ENCODE measurements at places on chromosomes 6 and 20.

DNA sequence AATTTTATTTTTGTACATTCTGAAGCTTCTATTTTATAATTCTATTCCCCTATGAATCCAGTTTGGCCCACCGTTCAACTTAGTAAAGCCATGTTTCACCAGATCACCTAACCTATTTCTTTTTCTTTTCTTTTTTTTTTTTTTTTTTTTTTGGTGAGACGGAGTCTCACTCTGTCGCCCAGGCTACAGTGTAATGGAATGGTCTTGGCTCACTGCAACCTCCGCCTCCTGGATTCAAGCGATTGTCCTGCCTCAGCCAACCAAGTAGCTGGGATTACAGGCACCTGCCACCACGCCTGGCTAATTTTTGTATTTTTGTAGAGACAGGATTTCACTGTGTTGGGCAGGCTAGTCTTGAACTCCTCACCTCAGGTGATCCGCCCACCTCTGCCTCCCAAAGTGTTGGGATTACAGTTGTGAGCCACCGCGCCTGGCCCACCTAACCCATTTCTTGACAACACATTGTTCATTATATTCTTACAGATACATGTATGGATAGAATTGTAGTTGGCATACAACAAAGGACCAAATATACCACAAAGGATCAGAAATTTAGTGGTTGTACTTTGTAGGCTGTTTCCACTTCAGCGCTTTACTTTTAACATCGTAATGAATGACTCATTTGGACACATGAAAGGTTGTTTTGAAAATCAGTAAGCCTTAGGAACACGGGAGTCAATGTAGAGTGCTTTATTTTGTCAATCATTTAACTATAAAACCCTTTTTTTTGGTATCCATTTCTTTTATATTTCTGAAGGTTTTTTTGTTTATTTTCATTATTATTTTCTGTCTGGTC is 63.2 kb downstream of the GJA1 start:
- DNase-seq, result no peak

DNA sequence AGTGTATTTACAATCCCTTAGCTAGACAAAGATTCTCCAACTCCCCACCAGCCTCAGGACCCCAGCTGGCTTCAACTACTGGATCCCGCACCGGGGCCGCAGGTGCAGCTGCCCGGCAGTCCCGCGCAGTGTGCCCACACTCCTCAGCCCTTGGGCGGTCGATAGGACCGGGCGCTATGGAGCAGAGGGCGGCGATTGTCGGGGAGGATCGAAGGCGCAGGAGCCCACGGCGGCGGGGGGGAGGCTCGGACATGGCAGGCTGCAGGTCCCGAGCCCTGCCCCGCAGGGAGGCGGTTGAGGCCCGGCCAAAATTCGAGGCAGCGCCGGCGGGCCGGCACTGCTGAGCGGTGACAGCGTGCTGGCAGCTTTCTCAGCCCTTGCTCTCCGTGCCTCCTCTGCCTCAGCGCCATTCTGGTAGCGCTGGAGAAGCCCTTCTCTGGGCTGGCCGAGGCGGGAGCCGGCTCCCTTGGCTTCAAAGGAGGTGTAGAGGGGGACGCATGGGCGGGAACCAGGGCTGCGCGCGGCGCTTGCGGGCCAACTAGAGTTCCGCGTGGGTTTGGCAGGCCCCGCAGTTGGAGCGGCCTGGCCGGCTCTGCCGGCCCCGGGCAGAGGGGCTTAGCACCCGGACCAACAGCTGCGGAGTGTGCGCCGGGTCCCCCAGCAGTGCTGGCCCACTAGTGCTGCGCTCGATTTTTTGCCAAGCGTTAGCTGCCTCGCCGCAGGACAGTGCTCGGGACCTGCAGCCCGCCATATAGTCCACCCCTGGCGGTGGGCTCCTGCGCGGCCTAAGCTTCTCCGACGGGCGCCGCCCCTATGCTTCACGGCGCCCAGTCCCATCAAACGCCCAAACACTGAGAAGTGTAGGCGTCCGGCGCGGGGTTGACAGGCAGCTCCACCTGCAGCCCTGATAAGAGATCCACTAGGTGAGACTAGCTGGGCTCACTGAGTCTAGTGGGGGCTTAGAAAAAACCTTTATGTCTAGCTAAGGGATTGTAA is 32.4 kb upstream of the KIF13A start:
- DNase-seq, result no peak

GRCh38 chr6:54632984-54633565 is 213.5 kb upstream of the FAM83B start:
- no peak for DNase-seq

DNA sequence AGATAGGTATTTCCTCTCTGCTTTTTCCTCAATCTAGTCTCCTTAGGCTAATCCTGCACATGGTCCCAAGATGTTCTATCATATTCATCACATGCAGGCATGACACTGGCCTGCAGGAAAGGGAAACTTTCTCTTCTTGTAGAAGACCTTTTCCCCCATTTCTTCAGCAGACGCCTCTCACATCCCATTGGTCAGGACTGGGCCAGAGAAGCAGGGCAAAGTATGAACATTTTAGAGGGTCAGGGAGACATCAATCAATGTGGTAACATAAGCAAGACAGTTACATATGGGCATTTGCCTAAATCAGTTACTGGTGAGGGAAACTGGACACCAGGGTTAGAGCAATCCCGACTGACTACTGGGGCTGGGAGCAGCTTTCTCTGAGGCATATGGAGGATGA is 90.1 kb downstream of the CRYBG1 start:
- no peak for DNase-seq

DNA sequence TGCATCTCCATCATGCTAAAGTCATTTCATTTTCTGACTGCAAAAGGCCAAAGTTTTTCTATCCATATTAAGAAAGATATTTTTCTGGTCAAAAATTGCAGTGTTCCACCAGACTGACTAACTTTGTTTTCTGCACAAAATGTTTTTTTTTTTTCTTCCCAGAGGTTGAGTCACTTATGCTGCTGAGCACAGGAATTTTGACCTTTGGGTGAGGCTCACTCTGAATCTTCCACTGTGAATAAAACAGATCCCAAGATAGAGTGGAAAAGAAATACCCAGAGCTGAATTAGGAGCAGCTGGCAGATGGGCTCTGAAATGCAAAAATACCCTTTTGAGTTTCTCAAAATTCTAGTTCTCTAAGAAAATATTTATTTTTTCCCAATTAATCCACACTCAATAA is 996.8 kb downstream of the KIF16B start:
- DNase-seq, result no peak

GRCh38 chr6:153698001-153698400 is 341.0 kb upstream of the OPRM1 start:
- no peak for DNase-seq

DNA sequence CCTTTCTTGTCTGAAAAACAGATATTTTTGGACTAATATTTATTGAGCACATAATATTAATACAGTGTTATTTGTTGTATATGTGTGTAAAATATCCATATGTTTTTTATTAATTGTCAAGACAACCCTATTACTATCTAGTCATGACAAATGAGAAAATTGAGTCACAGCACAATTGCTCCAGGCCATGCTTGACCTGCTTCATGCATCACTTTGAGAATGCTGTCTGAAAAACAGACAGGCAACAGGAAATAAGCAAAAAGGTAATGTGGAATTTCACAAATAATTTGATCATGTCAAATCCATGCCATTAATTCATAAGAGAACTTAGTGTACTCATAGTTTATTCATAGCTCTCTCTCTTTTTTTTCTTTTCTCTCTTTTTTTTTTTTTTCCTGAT is 246.5 kb downstream of the RIMS1 start:
- no peak for DNase-seq

- DNase-seq, result no peak
These were observed at the start of gene CD24 for GRCh38 chr6:106974336-106974998. TSS of gene CD24 (minus strand) at chr6:106974729. CDS start at chr6:106974646, 83 bp downstream.

GRCh38 chr20:51955756-51956155 is 153.4 kb upstream of the SALL4 start:
- no peak for DNase-seq

- no peak for DNase-seq
These were observed 254.4 kb upstream of the RUNX2 start for GRCh38 chr6:45073771-45074170.

DNA sequence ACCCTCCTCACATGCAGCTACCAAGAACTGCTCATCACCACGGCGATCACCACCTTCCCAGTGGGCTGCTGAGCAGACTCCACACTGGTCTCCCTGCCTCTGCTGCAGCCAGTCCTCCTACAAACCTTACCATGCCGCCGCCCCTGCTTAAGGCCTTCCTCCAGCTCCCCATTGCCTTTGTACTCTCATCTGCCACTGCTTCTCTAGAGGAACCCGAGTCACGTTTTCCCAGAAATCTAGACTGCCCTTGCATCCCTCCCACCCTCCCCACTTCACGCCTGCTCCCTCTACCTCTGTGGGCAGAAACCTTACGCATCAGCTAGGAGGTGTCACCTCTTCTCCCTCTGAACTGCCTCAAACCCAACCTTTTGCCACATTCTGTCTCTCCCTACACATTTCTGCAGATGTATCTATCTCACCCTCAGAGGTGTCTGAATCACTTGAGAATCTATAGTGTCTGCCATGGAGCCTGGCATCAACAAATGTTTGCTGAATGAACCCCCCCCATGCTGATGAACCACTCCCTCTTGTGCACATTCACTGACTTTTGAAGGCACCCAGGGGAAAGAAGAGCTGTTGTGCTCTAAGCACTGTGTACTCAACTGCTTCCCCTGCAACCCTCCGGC is 4.3 kb downstream of the E2F1 start:
- DNase-seq, result no peak

- no peak for DNase-seq
These were observed 47.4 kb downstream of the MAP7 start for GRCh38 chr6:136502786-136503185.

- DNase-seq, result no peak
These were observed 18.8 kb upstream of the FRMD1 start for GRCh38 chr6:168097621-168098430.

DNA sequence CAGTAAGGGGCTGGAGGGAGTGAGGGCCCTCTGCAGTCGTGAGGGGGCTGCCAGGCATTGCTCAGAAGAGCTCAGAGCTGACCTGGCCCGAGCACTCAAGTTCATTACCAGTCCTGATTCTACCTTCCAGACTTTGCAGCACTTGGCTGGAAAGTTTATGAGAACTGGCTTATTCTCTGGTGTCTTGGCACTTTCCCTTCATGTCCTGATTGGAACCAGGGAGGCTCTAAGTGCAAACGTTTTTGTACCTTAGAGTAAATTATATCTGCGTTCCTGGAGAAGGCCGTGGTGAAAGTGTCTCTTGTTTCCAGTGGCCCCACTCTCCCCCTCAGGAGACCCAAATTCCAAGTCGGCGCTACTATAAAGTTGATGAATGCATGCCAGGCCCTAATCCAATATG is 402.3 kb downstream of the CDC5L start:
- DNase-seq, result no peak

GRCh38 chr6:158879180-158879579 is 60.0 kb upstream of the EZR start:
- peak; percentile 48 for DNase-seq

- no peak for DNase-seq
These were observed 189.4 kb upstream of the PREP start for GRCh38 chr6:105592329-105592728.

DNA sequence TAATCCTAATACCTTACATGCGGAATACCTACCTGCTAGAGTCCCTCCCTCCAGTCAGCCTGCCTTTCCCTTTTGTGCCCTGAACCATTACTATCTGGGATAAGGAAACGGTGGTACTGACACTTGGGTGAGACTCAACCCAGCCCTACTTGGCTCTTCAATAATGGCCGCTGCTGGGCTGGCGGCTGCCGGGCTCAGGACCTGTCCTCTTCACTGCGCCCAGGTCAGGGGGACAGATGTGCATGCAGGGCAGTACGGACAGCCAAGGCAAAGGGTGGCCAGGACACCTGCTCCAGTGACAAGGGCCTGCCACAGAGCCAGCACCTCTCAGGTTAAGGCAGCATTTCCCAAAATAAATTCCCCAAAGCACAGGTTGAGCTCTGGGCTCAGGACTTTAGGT is 29.9 kb downstream of the UBE2V1 start:
- no peak for DNase-seq

- no peak for DNase-seq
These were observed 429 bp downstream of the GDF5 start for GRCh38 chr20:35437599-35437998.

GRCh38 chr20:5836569-5836968 is 86.4 kb downstream of the SHLD1 start:
- no peak for DNase-seq

DNA sequence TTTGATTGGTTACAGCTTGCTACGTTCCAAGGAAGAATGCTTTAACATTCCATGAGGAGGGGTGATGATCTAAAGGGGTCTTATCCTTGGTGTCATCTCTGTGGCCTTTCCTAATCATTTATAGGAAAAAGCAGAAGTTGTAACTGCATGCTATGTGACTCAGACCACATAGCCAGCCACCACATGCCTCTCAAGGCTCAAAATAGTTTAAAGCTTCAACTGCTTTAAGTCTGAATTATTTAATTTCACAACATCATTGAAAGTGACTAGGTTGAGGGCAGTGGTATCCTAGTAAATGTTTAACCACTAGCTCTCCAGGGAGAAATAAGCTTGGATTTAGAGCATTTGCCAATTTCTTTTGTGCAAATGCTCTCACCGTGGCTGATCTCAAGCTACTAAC is 29.7 kb downstream of the MC3R start:
- DNase-seq, result no peak

DNA sequence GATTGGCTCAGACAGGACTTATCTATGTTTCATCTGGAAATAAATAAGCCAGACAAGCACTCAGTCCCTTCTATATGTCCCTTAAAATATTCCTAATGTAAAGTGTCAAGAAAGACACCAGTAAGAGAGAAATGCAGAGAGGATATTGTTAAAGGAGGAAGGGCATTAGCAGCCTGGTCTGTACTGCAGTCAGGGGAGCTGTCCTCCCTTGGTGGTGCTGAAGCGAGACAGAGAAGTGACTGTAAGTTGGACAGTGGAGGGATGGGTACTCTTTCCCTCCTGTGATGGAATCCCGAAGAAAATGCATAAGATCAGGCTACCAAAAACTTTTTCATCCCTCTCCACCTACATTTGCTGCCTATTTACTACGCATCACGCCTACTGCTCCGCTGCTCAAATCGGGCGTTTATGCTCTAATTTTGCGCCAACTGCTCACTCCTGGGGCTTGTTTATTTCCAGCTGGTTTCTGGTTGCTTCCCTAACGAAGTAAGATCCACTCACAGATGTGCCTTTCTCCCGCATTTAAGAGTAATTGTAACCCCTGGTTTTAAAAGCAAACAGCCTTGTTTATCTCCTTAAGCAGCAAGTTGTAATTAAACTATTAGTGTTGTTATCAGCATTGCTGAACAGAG is 35.2 kb downstream of the PHACTR1 start:
- no peak for DNase-seq

- no peak for DNase-seq
These were observed 199.7 kb downstream of the BCAS1 start for GRCh38 chr20:53870426-53871315.

- DNase-seq, result no peak
These were observed 126.9 kb downstream of the LAMA2 start for GRCh38 chr6:129009851-129010250.

GRCh38 chr20:63568986-63569949 is 4.8 kb downstream of the HELZ2 start:
- DNase-seq, result no peak

- no peak for DNase-seq
These were observed 12.8 kb downstream of the SNX14 start for GRCh38 chr6:85580878-85581267.

GRCh38 chr6:41675176-41675775 is 37.0 kb downstream of the MDFI start:
- DNase-seq, result no peak

- no peak for DNase-seq
These were observed 51.8 kb downstream of the ABRACL start for GRCh38 chr6:139080255-139080920.
